Stimulated activated CD4-positive, alpha-beta T cell treated with anti-CD3 and anti-CD28 coated beads, Interleukin-4, amount 100 ng/mL, for 1 hour (primary cell): ENCODE measurements at places on chromosomes 1 and 21.

GRCh38 chr1:110786802-110787327 is 86.1 kb upstream of the CD53 start:
- no peak for DNase-seq

GRCh38 chr1:118075116-118075515 is 109.9 kb downstream of the SPAG17 start:
- DNase-seq: no peak

GRCh38 chr1:2290171-2290578 is 62.1 kb downstream of the SKI start:
- no peak for DNase-seq

DNA sequence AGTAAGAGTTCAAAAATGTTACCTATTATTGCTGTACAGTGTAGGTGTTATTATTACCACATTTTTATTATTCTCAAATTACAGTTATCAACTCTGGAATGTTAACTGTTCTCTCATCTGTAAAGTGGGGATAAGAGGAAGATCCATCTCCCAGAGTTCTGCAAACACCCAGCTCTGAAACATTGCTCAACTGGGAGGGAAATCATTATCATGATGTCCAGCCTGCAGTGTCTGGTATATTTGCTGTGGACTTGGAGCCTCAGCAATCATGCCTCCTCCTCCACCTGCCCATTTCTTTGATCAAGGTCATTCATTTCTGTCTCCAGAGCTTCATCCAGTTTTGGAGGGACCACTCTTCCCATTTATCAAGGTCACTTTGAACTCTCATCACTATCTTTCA is 39.4 kb downstream of the C8A start:
- DNase-seq: no peak

GRCh38 chr1:64744492-64745180 is at the start of gene RAVER2:
Gene RAVER2, plus strand, starts transcription at chr1:64745075. Its CDS starts 98 bp downstream, at chr1:64745173.
- DNase-seq: peak; percentile 59

- no peak for DNase-seq
Observed at GRCh38 chr1:8122477-8123407, 96.6 kb upstream of the ERRFI1 start.

- DNase-seq: no peak
Observed at GRCh38 chr1:156428746-156429288, 59.8 kb downstream of the RHBG start.

- DNase-seq: no peak
Observed at GRCh38 chr1:164902491-164902890, 343.5 kb downstream of the PBX1 start.

DNA sequence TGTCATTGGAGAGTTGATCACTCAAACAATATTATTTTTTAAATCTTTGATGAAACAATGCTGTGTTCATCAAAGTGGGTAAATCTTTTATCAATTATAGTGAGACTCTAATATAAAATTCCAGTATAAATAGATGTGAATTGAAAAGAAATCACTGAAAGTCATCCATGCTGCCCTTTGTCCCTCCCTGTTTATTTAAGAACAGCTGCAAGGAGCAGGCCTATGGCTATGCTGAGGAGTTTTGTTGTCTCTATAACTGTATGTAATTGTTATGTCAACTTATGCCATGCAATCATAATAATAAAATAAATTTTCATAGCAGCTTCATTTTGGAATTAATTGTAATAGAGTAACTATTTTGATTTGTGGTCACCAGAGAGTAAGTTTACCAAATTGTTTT is 1272.4 kb upstream of the ADGRL4 start:
- no peak for DNase-seq

DNA sequence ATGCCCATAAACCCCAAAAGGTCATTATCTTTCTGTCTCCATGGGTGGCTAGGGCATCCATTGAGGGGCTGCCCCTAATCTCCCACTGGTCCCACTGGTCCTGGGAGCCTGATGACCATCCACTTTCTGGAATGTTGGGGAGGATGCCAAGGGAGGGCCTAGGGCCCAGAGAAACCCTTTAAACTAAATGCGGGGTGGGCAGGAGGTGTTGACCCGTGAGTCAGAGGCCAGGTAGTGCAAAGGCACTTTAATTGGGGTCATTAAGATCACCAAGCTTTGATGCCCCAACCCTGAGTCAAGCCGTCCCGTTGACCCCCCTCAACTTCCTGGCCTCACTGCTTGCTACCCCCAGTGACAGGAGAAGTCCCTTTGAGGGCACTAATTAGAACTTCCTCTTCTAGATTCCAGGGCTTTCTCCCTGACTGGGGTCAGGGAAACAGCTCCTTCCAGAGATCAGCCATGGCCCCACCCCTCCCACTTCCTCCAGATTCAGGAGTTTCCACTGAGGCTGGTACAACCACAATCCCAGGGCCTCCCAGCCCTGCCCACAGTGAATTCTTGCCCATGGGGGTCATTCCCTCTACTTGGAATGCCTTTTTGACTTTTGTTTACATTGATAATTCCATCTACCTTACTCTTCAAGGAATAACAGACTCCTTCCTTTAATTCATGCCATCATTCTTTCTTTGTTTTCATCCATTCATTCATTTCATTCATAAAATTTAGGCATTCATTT is 15.5 kb upstream of the SERINC2 start:
- DNase-seq: no peak

DNA sequence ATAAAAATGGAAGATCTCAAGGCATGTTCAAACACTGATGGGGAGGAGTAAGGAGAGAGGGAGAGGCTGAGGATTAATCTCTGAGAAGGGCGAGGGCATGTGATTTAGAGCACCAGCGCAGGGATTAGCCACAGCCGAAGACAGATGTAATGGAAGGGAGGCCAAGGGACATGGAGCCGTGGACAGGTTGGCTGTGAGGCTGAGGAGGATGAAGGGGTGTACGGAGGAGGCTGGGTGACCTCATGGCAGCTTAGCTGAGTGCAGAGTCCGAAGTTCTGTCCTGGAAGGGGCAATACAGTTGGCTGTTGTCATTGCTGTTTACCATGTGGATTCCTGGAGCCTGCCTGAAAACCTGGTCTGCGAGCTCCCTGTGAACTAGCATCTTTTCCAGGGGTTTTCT is 342.8 kb downstream of the RPS6KC1 start:
- no peak for DNase-seq

DNA sequence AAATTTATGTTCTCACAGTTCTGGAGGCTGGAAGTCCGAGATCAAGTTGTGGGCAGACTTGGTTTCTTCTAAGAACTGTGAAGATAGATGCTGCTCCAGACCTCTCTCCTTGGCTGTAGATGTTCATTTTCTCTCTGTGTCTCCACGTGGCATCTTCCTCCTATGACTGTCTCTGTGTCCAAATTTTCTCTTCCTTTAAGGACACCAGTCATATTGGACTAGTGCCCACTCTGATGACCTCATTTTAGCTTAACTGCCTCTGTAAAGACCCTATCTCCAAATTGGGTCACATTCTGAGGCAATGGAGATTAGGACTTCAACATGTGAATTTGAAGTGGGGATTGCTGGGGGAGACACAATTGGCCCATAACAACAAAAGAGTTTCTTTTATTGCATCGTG is 125.3 kb upstream of the ETS2 start:
- no peak for DNase-seq

DNA sequence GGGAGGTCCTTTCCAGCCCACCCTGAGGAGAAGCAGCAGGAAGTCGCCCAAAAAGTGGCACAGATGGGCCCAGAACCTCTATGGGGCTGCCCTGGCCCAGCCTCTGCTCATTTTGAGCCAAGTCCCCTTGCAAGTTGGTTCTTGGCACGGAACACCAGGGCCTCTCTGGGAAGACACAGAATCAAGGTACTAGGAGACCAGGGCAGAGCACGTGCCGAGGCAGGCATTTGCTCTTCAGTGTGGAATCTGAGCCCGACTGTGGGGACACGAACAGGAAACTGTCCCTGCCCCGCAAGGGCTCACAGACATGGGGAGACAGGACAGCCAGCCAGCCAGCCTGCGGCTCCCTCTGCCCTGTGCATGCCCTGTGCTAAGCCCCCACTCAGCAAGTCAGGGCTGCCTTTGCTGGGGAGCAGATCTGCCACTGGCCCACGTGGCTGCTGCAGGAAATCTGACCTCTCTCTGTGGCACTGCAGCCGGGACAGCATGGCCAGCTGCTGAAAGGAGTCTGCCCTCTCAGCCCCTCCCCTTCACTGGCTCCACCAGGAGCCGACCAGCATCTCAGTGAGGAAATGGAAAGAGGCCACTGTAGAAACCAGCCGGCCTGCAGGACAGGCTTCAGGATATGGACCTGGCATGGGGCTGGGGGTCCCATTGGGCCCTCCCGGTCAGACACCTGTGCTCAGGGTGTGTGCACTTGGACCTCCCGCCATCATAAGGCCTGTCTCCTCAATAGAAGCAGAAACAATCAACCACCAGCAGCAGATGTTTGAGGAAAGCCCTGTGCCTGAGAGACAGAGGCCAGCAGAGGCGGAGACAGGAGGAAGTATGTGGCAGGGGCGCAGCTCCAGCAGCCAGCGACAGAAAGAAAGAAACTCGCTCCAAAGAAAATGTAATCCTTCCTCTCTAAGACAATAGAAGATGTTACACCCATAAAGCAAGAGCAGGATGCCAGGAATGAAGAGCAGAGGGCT is 3.7 kb downstream of the ARHGEF16 start:
- DNase-seq: no peak

DNA sequence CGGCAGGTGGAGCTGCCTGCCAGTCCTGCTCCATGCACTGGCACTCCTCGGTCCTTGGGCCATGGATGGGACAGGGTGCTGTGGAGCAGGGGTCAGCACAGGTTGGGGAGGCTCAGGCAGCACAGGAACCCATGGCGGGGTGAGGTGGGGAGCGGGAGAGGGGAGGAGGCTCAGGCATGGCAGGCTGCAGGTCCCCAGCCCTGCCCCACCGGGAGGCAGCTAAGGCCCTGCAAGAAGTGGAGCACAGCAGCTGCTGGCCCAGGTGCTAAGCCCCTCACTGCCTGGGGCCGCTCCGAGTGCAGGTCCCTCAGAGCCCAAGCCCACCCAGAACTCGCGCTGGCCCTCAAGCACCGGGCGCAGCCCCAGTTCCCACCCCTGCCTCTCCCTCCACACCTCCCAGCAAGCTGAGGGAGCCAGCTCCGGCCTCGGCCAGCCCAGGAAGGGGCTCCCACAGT is 691 bp upstream of the GBP5 start:
- DNase-seq: peak; percentile 27

GRCh38 chr1:53825306-53825705 is 12.8 kb downstream of the NDC1 start:
- DNase-seq: no peak

DNA sequence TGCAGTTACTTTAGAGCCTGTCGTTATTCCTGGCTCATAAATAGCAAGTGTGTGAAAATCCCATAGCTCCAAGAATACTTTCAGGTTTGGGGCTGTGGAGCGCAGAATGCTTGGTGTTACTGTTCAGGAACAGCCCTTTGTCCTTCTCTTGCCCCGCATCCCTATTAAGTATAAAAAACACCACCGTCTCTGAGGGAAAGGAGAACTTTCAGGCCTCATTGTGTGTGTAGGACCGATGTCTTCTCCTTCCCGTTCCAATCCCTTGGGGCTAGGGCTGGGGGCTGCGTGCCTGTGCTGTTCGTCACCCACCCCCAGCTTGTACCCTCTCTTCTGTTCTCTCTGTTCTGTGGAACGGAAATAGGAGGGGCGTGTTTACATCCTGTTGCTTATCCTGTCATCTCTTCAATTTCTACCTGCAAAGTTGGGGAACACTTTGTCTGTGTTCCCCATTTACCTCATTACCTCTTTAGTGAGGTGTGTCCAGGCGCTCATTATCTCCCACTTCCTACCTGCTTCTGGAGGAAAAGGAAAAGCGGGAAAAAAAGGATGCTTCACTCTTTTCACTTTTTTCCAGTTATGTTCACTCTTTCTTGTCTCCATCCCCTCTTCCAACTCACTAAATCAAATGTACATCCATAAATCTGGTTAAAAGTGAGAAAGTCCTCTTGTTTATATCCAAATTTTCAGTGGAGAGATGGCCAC is 788 bp upstream of the TXNIP start:
- DNase-seq: peak; percentile 56

DNA sequence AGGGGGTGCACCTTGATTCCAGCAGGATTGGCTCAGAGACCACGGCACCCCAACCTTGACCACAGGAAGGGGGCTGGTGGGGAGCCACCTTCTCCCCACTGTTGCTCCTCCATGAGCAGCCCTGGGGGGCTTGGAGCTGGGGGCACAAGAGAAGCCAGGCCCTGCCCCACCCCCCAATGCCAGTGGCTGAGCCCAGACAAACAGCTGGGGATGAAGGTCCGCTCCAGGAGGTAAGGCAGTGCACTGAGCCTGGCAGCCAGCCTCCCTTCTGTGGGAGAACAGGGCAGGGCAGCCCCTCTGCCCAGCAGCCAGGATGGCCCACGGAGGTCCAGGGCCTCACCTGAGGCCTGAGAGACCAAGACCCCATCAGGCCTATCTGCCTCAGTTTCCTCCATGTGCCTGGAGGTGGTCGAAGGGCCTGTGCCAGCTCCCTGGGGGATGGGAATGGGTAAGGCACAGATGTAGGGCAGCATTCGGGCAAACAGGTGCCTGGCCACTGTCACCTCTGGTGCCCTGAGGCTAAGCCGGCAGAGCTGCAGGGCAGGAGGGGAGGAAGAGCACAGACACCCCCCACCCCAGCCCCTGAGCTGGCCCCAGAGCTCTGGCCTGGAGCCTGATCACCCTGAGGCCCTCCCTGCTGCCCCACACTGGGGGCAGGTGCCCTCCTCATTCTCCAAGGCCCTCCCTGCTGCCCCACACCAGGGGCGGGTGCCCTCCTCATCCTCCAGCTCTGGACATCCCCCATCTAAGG is 7.1 kb downstream of the ITGB2 start:
- DNase-seq: no peak

- no peak for DNase-seq
Observed at GRCh38 chr1:76725864-76726619, 141.2 kb upstream of the ST6GALNAC5 start.

- no peak for DNase-seq
Observed at GRCh38 chr1:86503406-86504136, 34.8 kb downstream of the CLCA1 start.

- no peak for DNase-seq
Observed at GRCh38 chr1:185488808-185489207, 171.8 kb upstream of the IVNS1ABP start.

- DNase-seq: no peak
Observed at GRCh38 chr1:24644100-24644384, 940 bp downstream of the SRRM1 start.

- no peak for DNase-seq
Observed at GRCh38 chr1:23957096-23957495, 2.5 kb upstream of the PNRC2 start.

DNA sequence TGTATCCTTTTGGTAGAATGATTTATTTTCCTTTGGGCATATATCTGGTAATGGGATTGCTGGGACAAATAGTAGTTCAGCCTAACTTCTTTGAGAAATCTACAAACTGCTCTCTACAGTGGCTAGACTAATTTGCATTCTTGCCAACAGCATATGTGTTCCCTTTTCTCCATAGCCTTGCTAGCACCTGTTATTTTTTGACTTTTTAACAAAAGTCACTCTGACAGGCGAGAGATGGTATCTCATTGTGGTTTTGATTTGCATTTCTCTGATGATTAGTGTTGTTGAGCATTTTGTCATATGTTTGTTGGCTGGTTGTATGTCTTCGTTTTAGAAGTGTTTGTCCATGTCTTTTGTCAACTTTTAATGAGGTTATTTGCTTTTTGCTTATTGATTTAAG is 99.8 kb downstream of the UCK2 start:
- DNase-seq: no peak
